Epithelial cell of umbilical artery (primary cell): ENCODE measurements at places on chromosomes 7 and 10. TPM values are rescaled to one million over a fixed set of nuclear protein-coding genes. Genes with fewer than 3 reads are reported as not detected.

The JAKMIP3 gene
- under 0.01 TPM in 1 of 2 replicates, not detected in the other for total RNA-seq

The PFKP gene
- 416 and 436 TPM in 2 replicates for total RNA-seq

The CEP55 gene
- total RNA-seq, result 45.8 and 60.8 TPM in 2 replicates

The ITGB1 gene
- total RNA-seq, result 1,878 and 2,136 TPM in 2 replicates

The GRID2IP gene
- total RNA-seq, result not detected in 2 replicates

The CDC123 gene
- total RNA-seq, result 197 and 203 TPM in 2 replicates

The ORC5 gene
- total RNA-seq, result 29.6 and 31.0 TPM in 2 replicates

The NUPR2 gene
- total RNA-seq, result not detected in 2 replicates

The SFTPA2 gene
- total RNA-seq, result not detected in 2 replicates

The SPDYE5 gene
- not detected in 2 replicates for total RNA-seq

The IDI2 gene
- not detected in 2 replicates for total RNA-seq

The TMEM176A gene
- not detected in 2 replicates for total RNA-seq

The PON3 gene
- 0.32 and 0.76 TPM in 2 replicates for total RNA-seq

The DRGX gene
- not detected in 2 replicates for total RNA-seq

The CCNY gene
- total RNA-seq, result 59.8 and 69.6 TPM in 2 replicates

The STAG3 gene
- 0.65 and 1.1 TPM in 2 replicates for total RNA-seq

The C7orf33 gene
- total RNA-seq, result not detected in 2 replicates

The INMT gene
- 0.15 TPM in 1 of 2 replicates, not detected in the other for total RNA-seq

The UPK3BL2 gene
- total RNA-seq, result 0.65 and 1.1 TPM in 2 replicates

The LRRD1 gene
- under 0.01 TPM in 1 of 2 replicates, not detected in the other for total RNA-seq
